ENCODE measurements at places on chromosomes 11 and 22. TPM values are rescaled to one million over a fixed set of nuclear protein-coding genes. Genes with fewer than 3 reads are reported as not detected.

Gene LIPT2
- 6.3 TPM for total RNA-seq

Gene KDM4E
- total RNA-seq = not detected

Gene FAM83F
- 2.7 TPM for total RNA-seq

Gene PARVA
- total RNA-seq = 27.9 TPM

Gene RAB36
- 0.79 TPM for total RNA-seq

Gene CYTH4
- total RNA-seq = not detected

Gene OR52K1
- 0.33 TPM for total RNA-seq

Gene MS4A15
- total RNA-seq = not detected

Gene ZNF280A
- total RNA-seq = not detected

Gene SLC5A4
- total RNA-seq = not detected

Gene UPK3A
- not detected for total RNA-seq

Gene MPEG1
- not detected for total RNA-seq

Gene UNC93B1
- 31.8 TPM for total RNA-seq

Gene OR2AT4
- not detected for total RNA-seq

Gene SCGB1D2
- total RNA-seq = not detected

Gene APIP
- total RNA-seq = 3.9 TPM

Gene OR51B2
- not detected for total RNA-seq

Gene GSTT2B
- total RNA-seq = 0.39 TPM

Gene CHRM1
- total RNA-seq = not detected

Gene CWC15
- 29.9 TPM for total RNA-seq

Gene DNAJB13
- total RNA-seq = not detected

Gene SPON1
- total RNA-seq = under 0.01 TPM

Gene SYT8
- 1.3 TPM for total RNA-seq

Gene MMP1
- total RNA-seq = 0.43 TPM

Gene MS4A6E
- not detected for total RNA-seq

Gene TMPRSS5
- total RNA-seq = 0.39 TPM

Gene APOA4
- not detected for total RNA-seq

Gene CCDC89
- total RNA-seq = 7.0 TPM

Gene PDE2A
- 0.43 TPM for total RNA-seq

Gene A4GALT
- total RNA-seq = 7.9 TPM

Gene UBQLNL
- 0.39 TPM for total RNA-seq

Gene UCP2
- total RNA-seq = 2.9 TPM

Gene OR10W1
- not detected for total RNA-seq

Gene C22orf42
- total RNA-seq = not detected

All from placental epithelial cell (primary cell).